ENCODE measurements at places on chromosomes 16 and 17.
A peak's percentile ranks its signal among the peaks of the same experiment; 100 is the strongest.

DNA sequence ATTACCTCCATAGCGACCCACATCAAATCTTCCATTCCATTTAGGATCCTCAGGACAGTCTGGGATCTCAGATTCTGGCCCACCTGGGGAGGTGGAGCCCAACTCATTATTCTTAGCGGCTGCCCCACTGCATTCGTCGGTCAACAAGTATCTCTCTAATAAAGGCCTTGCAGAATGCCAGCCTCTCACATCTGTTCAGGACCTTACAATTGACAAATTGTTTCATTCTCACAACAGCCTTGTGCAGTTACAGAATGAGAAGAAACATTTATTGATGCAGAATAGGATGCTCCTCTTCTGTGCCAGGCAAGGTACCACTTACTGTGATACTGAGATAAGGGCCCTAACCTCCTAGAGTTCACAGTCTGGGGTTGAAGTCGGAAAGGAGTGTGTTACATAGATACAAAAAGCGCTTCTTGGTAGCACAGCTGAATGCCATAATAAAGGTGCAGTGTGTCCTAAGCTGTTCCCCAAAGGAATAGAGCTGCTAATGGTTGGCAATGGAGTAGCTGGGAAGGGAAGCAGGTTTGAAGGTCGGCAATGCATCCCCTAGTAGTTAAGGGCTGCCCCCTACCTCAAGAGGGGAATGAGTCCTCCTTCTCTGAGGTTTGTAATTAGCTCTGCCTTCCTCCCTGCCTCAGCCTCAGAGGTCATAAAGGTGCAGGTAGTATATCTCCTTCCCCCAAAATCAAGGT is 2.3 kb upstream of the MPP2 start:
- no peak for DNase-seq

GRCh38 chr17:73952480-73953205 is 250.8 kb upstream of the RPL38 start:
- DNase-seq, result no peak

DNA sequence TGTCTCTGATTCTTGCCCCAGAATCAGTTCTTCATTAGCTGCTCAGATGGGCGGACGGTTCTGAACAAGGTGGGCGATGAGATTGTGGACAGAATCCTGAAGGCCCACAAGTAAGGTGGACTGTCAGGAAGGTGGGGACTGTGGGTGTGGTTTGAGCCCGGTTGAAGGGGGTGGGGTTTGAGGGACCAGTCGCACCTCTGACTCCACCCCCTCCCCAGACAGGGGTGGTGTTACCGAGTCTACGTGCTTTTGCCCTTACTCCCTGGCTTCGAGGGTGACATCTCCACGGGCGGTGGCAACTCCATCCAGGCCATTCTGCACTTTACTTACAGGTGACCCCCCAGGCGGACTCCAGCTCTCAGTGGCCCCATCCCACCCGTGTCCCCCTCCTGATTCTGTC is 11.3 kb downstream of the PLD2 start:
- no peak for DNase-seq

- DNase-seq, result no peak
Observed at GRCh38 chr16:78727536-78727935, 628.1 kb downstream of the WWOX start.

DNA sequence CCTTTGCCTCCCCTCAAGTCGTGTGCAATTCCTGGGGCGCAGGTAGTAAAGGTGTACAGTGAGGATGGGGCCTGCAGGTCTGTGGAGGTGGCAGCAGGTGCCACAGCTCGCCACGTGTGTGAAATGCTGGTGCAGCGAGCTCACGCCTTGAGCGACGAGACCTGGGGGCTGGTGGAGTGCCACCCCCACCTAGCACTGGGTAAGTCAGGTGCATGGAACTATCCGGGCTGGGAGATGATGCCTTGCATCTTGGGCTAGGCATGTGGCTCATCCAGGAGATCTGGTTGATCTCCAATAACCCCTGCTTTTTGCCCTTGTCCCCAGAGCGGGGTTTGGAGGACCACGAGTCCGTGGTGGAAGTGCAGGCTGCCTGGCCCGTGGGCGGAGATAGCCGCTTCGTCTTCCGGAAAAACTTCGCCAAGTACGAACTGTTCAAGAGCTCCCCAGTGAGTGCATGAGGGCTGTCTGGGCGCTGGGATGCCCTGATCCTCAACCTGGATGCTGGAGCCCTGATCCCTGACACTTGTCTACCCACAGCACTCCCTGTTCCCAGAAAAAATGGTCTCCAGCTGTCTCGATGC is 5.2 kb downstream of the GRB7 start:
- DNase-seq, result no peak

- DNase-seq, result no peak
Observed at GRCh38 chr16:9094011-9094846, 2.8 kb downstream of the HAPSTR1 start.

GRCh38 chr17:43389046-43389947 is 9.5 kb upstream of the ARL4D start:
- DNase-seq, result peak; percentile 90

DNA sequence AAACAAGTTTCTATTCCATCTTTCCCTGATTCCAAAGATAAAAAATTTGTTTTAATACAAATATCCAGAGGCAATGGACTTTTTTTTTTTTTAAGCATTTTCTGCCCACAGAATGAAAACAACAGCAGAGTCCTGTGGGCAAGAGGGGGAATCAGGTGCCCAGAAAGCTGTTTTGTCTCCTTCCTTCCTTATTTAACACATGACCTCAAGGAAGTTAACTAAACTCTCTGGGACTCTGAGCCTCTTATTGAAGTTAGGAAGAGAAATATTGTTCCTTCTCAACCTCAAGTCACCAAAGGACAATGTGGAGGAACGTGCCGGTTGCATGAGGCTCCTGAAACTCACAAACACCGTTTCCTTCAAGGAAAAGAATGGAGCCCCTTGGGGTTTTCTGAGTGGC is 34.9 kb downstream of the LITAF start:
- no peak for DNase-seq

GRCh38 chr17:56108811-56109284 is 44.4 kb upstream of the ANKFN1 start:
- no peak for DNase-seq

GRCh38 chr16:1830213-1830612 is 3.2 kb downstream of the FAHD1 start:
- no peak for DNase-seq

GRCh38 chr17:2421315-2422147 is 20.7 kb upstream of the MNT start:
- no peak for DNase-seq

DNA sequence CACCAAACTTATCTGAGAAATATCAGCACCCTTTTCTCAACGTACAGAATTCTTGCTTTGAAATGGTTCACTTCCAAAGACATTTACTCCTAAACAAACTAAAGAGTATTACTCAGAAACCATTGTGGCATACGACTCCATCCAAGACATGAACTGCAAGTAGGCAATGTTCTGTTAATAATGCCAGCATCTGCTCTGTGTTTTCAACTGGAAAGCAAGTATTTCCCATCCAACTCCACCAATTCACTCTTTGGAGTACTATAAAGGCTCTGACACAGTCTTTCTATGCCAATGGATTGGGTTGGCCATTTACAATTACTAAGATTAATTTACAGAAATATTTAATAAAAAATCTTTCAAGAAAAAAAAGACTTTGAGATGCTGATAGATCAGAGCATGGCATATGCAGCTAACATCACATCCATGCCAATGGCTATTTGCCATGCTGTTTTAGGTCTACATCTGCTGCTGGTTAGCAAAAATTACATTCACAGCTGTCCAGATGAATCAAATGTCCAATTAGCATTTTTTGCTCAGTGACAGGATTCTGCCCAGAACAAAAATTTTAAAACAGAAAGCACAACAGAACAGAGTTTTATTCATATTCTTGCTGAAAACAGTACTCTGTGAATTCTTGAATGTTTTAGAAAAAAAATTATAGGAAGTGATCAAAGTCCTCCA is 65.9 kb upstream of the HLF start:
- DNase-seq, result no peak

DNA sequence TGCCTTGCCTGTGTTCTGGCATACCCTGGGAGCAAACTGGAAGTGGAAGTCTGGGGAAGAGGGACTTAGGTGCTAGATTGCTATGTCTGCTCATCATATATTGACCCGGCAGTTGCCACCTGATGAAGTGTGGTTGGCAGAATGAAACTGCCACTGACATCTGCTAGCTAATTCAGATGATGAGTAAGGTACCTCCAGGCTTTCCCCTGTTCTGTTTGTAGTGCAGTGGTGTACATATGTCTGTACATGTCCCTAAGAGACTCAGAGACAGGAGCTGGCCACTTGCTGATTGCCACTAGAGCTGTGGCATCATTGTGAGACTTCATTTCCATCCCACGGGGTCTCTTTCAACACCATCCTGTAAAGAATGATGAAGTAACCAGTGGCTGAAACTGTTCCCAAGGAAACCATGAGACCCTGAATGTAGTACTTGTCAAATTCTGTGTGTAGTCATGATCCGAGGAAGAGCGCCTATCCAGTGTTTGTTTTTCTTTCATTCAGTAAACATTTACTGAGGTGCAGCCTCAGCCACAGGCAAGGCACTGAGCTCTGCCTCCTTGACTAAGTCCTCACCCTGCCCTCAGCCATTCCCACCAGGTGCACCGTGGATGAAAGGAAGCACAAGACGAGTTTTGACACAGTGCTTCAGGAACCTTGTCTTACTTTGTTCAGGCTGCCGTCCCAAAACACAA is 13.2 kb downstream of the CLUAP1 start:
- DNase-seq, result no peak

DNA sequence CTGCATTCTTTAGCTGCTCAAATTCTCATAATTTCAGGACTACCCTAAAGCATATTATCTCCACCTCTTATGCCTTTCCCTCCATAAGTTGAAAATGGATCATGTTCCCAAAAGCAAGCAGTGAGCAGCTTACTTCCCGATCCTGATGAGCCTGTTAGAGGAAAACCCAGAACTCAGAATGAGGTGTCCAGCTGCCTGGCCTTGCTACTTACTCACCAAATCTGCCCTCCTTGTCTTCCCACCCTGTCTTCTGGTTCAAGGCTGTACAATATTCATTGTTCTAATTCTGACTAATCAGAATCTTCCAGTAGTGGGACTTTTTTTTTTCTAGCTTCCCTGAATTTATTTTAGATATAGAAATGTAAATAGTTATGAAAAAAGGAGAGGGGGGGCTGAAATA is 10.8 kb downstream of the LYRM1 start:
- DNase-seq, result no peak

DNA sequence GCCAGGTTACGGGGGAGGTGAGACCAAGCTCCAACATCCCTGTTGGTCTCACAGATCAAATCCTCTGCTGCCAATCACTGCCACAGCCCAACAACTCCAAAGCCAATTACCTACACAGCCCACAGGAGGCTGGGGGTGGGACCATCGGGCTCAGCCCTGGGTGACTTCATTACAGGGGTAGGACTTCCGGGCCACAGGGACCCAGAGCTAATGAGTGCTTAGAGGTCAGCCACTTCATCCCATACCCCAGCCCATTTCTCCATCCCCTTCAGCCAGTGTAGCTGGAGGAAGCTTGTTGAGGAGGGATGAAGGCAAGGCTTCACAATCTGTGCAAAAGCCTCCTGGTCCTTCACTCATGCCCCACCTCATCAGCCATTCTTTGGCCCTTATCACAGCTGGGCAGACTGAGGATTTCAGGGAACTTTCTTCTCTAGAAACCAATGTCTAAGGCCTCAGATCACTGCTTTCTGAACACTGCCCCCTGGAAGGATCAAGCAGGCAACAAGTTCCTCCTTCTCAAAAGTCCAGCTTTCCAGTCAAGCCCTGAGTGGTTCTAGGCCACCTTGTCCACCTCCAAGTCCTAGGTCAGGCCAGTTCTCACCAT is 5.8 kb downstream of the FOXN1 start:
- DNase-seq, result no peak

DNA sequence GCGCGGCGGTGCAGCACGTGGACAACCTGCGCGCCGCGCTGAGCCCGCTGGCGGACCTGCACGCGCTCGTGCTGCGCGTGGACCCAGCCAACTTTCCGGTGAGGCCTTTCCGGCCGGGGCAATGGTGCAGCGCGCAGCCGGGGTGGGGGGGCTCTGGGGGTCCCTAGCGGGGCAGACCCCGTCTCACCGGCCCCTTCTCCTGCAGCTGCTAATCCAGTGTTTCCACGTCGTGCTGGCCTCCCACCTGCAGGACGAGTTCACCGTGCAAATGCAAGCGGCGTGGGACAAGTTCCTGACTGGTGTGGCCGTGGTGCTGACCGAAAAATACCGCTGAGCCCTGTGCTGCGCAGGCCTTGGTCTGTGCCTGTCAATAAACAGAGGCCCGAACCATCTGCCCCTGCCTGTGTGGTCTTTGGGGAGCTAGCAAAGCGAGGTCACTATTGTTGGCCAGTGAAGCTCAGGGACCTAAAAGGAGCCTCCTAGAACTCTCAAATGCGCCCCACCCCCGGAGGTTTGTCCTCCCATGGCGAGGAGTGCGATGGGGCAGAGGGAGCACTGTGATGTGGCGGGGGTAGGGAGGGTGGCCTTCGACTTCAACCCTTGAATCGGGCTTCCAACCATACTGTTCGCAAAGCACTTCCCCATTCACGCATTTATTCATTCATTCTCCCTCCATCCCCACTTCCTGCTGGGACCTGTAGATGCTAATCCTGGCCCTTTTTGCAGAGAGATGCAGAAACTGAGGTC is 770 bp downstream of the HBM start:
- DNase-seq, result no peak

GRCh38 chr16:56190677-56191155 is 573 bp upstream of the GNAO1 start:
- no peak for DNase-seq

DNA sequence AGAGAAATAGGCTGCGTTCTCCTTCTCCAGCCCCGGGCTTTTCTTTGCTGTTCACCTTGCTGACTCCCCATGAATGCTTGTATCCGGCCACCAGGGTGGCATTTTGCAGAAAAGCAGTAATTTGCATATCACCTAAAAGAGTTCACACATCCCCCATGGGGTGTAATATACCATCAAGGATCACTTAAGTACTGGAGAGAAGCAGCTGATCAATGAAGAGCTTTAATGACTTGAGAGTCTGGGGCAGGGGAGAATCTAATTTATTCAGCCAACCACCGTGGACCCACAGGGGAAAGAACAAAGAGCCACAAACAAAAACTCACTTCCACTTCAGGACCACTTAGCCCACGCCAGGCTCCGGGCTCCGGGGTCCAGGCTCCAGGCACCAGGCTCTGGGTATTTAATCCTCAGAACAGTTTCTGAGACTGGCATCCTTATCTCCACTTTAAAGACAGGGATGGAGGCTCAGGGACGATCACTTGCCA is 33.9 kb upstream of the SEC14L1 start:
- DNase-seq, result no peak

- no peak for DNase-seq
Observed at GRCh38 chr16:78641433-78641832, 542.0 kb downstream of the WWOX start.

GRCh38 chr17:67652433-67652832 is 65.3 kb upstream of the NOL11 start:
- DNase-seq, result no peak
